Renal pelvis (tissue), 12 donors: ENCODE measurements at places on chromosomes 4 and X.

DNA sequence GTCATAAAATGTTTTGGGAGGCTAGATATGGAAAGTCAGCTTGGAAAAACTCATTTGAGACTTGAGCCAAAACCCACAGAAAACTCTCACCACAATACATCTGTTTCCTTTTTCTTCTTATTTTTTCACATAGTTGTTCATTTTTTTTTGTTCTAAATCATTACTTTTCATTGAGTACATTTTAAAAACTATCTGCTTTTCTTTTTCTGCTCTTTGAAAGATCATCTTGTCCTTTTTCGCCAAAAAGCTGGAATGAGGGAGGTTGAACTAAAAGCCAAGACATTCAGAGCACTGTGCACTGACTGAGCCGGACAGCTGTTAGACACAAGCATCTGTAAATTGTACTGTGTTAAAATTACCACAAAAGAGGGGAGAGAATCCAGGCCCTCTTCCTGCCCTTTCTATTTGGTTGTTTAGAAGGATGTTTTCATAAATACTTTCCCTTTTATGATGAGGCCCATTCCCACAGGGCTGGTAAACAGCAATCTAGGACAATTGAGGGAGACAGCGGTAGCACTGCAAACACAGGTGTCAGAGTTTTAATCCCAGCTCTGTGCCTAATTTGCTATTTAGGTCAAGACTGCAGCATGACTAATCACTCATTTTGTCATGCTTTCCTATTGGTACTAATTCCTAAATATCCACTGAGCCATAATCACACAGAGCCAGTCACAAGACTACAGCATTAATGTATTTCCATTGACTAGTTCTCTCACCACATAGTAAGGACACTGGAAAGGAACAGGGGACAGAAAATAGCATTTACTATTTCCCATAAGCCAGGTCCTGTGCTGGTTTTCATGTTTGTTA lies 7.3 kb upstream of the RNF150 start:
- no peak for DNase-seq

- DNase-seq: peak; percentile 16
Observed at GRCh38 chr4:114398410-114398809, 200.2 kb upstream of the UGT8 start.

GRCh38 chrX:54177306-54177705 lies 5.7 kb downstream of the FAM120C start:
- no peak for DNase-seq

DNA sequence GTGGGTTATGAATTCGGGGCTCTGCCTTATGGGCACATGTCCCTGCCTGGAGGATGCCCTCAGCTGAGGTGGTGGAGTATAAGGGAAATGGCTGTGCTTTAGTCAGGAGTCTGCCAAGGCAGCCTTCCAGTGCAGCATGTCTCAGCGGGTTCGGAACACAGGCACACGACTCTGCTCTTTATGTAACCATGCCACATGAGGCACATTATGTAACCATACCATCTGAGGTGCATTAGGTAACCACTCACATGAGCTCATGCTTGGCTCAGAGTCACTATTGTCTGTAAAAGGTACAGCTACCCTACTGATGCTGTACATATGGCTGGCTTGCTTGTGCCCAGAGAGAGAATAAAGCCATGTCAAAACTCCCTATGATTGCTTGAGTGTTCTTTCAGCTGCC lies 723.6 kb downstream of the TRAM1L1 start:
- DNase-seq: no peak

DNA sequence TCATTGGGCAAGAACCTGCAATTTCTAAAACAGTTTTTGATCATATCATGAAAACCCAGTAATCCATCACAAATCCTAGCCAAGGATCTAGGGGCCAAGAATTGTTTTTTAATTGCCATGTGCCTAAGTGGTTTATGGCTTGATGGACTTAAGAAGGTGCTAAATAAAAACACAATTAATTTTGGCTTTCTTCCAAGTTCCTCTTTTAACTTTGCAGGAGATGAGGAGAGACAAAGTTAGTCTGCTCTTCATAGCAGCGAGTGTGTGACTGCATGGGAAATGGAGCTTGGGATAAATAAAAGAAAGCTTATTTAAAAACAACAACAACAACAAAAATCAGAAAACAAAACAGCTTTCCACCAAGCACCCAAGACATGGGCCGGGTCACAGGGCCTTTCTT lies 41.4 kb downstream of the ARHGEF9 start:
- DNase-seq: no peak

DNA sequence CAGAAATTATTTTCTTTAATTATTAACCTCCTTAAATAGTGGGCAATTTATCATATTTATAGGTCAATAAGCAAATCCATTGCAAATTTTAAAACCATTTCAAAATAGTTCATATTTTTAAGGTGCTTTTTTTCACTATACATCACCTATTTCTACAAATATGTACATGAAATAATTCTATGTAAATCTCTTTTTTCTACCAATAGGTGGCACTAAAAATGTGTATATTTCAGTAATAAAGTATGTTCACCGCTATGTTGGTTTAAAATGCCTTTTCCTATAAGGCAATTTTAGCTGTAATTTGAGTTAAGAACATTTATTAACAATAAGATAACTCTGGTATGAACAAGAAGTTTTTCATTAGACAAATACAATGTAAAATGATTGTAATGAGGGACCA lies 672.2 kb downstream of the KCTD8 start:
- no peak for DNase-seq

- no peak for DNase-seq
Observed at GRCh38 chr4:11954093-11954492, 525.4 kb upstream of the HS3ST1 start.

GRCh38 chr4:184850018-184850417 lies 24.2 kb upstream of the ACSL1 start:
- no peak for DNase-seq

DNA sequence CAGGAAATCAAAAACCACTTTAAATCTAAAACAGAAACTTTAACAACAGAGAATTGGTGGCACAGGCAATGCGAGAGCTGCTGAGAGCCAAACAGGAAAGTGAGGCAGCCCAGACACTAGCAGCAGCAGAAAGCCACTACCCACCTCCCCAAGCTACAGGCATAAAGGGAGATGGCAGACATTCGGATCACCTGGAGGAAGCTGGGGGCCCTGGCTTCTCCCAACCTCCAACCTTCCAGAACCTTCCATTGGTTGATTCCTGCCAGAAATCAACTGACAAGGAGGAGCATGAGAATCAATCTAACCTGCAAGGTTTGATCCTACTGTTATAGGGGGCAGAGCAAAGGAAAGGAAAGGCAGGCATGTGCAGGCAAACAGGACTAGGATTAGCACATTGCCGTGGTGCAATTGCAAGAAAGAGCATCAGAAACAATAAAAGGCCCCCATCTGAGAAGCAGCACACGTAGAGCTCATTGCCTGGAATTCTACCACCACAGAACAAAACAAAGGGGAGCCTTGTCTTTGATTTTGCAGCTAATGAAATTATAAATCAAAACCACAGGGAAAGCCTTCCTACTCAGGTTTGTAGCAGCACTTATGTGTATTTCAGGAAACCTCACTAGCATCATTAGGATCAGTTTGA lies 427.3 kb upstream of the RASGEF1B start:
- DNase-seq: no peak

GRCh38 chr4:158209825-158210807 lies at the start of gene TMEM144:
Gene TMEM144 (plus strand): TSS chr4:158210486. CDS start chr4:158212668, 2,182 bp downstream.
- DNase-seq: peak; percentile 73

DNA sequence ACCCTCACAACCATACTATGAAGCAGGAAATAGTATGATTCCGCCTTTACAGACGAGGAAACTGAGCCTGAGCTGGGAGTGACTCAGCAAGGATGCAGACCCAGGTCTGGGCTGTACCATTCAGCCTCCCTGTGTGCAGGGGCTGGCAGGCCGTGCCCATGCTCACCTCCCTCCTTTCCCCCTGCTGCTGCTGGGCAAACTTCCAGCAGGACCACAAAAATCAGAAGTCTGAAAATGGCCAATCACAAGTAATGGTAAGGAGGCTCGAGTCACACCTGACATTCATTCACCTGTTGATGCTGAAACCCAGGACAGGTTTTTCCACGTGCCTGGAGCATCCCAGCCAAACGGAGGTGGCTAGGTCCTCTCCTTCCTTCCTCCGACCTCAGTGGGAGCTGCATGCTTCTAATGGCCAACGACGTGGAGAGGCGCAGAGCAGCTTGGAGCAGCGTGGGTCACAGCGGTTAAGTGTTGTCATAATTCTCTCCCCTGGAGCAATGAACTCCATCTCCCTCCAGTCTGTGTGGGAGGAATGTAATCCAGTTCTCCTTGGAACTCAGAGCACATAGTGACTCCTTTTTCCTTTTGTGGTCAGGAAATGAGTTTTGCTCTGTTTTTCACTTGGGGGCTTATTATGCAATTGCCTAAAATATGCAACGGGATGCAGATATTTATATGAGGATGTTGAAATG lies 371.7 kb downstream of the BCOR start:
- DNase-seq: peak; percentile 78

- DNase-seq: no peak
Observed at GRCh38 chrX:72245461-72246089, 6.7 kb upstream of the ERCC6L start.

DNA sequence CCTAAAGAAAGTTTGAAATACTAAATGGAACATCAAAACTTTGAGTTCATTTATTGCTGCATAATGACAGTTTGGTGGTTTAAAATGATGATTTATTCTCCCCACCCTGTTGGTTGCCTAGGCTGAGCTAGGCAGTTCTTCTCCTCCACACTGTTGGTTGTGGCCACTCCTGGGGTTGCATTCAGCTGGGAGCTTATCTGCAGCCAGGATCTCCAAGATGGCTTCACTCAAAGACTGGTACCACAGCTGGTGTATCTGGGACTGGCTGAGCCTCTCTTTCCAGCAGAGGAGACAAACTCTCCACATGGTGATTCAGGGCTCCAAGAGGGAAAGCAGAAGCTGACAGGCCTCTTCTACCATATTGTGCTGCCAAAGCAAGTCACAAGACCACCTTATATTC lies 33.1 kb downstream of the MSL3 start:
- no peak for DNase-seq

- DNase-seq: no peak
Observed at GRCh38 chrX:70527610-70528345, 83.1 kb downstream of the DLG3 start.

DNA sequence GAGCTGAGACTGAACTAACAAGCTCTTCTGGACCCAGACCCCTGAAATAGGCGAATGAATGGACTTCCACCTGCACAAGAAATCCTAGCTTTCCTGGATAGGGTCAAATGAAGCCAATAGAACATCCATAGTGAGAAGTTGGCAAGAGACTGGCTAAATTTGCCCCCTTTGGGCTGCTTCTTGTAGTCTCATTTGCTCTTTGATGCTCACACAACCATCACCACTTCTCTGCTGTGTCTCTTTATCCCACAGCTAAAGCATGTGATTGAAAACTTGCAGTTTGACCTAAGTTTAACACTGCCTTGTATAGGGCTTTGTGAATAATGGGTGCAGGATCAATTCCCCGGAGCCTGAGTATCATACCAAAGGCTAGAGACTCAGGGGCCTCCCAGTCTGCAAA lies 38.2 kb downstream of the NLGN3 start:
- DNase-seq: no peak

- DNase-seq: no peak
Observed at GRCh38 chr4:78689700-78690323, 86.3 kb upstream of the BMP2K start.

GRCh38 chrX:152428120-152428519 lies 23.0 kb downstream of the GABRA3 start:
- no peak for DNase-seq

DNA sequence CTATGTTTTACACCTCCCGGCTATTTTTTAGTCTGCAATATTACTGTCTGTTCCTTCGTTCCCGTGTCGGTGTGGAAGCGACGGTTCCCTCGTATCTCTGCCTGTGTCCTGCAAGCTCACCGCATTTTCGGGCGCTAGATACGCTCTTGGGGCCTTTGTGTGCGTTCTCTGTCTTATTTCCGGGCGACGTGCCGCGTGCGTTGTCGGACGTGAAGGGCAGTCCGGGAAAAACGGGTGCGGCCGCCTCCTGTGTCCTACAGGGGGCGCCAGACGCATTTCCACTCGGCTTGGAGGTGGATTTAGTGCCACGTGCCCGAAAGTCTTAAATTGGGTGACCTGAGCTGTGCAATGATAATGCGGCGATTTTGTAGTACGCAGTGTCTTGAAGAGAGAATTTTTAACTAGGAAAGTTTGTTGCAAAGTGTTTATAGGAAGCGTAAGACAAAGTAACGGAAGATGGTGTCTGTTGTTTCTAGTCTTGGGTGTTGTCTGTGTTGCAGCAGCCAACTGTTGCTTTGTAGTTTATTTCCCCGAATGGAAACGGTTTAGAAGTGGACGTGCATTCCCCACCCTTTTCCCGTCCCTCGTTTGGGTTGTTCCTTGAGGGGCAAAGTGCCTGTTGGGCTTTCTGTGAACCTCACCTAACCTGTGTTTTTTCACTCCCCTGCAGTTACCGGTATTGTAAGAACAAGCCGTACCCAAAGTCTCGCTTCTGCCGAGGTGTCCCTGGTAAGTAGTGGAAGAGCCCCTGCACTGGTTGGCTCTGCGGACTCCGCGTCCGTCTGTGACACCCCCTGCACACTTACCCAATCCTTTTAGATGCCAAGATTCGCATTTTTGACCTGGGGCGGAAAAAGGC lies 720 bp downstream of the RPL10 start:
- DNase-seq: peak; percentile 80

- no peak for DNase-seq
Observed at GRCh38 chrX:74286950-74287740, 16.8 kb upstream of the ZCCHC13 start.

DNA sequence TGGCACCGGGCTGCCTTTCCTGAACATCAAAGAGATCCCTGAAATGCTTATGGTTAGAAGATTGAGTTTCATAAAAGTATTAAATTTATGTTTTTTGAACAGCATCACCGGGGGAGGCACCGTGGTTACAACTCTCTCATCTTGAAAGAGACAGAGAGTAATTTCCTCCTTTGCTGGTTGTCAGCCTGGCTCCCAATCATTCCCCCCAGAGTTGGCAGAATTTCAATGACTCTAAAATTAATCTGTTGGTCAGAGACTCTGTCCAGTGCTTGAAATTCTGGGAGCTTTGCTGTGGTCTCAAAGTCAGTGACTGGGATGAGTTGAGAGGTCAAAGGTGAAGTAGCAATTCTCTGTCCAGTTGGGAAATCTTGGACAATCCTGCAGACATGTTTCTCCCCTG lies 135.9 kb downstream of the RAB28 start:
- no peak for DNase-seq

GRCh38 chr4:184693056-184693455 lies 40.8 kb downstream of the CENPU start:
- DNase-seq: no peak

DNA sequence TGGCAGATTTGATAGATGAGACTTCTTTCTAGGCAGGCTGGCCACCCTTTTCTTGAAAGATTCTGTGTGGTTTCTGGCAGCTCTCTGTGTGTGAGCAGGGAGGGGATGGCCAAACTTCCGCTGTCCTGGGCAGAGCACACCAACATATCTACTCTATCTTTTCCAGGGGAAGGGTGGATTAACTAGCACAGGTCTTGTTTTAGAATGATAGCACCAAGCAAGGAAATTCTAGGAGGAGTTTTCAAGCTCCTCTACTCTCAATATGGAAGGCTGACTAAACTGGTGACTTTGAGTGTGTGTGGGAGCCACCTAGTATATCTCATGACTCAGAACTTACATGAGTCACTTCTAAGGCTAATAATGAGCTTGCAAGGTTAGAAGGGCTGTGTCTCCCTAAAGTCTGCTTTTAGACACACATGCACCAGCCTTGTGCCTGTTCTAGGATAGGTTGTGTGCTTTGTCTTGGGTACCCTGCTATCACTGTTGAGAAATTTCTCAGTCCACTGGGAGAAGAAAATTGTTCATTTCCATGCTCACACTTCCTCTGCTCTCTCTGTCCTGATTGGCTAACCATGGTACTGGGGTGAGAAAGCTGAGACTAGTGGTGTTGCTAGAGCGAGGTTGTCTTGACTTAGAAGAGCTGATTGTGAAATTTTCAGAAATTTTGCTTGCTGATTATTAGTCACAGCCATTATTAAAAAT lies 72.9 kb downstream of the YIPF6 start:
- no peak for DNase-seq
